ENCODE measurements at places on chromosomes 2 and 18. TPM values are rescaled to one million over a fixed set of nuclear protein-coding genes. Genes with fewer than 3 reads are reported as not detected.

Gene PKP4
- total RNA-seq = 25.7 TPM

Gene SRD5A2
- not detected for total RNA-seq

Gene NR4A2
- total RNA-seq = 1.8 TPM

Gene ZNF521
- not detected for total RNA-seq

Gene KIAA2012
- total RNA-seq = not detected

Gene TCF4
- 8.9 TPM for total RNA-seq

Gene FBLN7
- 9.8 TPM for total RNA-seq

Gene RAX
- not detected for total RNA-seq

Gene MRO
- not detected for total RNA-seq

Gene TCF23
- not detected for total RNA-seq

Gene RGPD8
- total RNA-seq = 37.5 TPM

Gene SPATS2L
- 1.7 TPM for total RNA-seq

Gene PROM2
- total RNA-seq = 0.88 TPM

GRCh38 chr2:231515603-231516002 lies 14.6 kb downstream of the NMUR1 start:
- no peak for DNase-seq

DNA sequence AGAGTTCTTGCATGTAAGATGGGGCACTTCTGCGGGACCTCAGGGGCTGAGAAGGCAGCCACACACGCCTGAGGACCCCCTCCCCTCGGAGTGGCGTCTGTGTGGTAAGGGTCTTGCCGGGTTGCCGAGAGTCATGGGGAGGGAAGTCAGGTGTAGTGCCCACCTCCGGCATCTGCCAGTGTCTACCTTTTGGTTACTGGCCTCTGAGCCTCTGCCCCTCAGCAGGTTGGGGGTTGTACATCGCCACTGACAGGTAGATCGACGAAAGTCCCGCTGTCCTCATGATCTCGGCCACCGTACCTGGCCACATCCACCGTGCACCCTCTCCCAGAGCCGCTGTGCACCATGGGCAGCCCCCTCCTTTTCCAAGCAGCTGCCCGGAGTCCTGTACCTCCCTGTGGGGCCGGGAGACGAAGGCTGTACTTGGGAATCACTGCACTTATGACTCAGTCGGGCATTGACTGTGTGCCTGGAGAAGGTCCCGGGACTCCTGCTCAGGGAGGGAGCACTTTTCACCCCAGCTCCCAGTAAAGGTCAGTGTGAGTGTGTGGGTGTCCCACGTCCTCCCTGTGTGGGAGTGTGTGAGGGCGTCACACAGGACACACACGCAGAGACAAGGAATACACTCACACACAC lies 332.4 kb upstream of the MYT1L start:
- DNase-seq = no peak

GRCh38 chr2:27972311-27972710 lies 81.8 kb downstream of the BABAM2 start:
- no peak for DNase-seq

DNA sequence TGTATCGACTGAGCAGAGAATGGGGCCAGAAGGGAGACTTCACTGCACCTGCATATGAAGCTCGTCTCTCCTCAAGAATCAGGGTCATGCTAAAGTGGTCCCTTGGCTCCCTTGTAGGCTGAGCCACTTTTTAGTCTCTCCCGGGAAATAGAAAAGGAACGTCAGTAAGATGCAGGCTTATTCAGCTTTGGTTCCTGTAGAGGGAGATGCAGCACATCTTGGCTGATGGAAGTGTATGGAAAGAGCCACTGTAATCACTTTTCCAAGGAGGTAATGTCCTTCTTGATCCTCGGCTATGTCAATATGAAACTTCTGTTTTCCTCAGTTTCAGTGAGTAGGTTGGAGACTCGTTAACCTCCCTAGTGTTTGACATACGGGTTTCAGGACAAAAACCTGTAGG lies 235.2 kb downstream of the GCA start:
- DNase-seq = no peak

GRCh38 chr18:24262087-24262486 lies 123.2 kb downstream of the CABYR start:
- DNase-seq = no peak

- no peak for DNase-seq
These were observed 528.4 kb upstream of the SPHKAP start for GRCh38 chr2:228709788-228710371.

- no peak for DNase-seq
These were observed 117.6 kb upstream of the CXCR4 start for GRCh38 chr2:136235546-136235945.

DNA sequence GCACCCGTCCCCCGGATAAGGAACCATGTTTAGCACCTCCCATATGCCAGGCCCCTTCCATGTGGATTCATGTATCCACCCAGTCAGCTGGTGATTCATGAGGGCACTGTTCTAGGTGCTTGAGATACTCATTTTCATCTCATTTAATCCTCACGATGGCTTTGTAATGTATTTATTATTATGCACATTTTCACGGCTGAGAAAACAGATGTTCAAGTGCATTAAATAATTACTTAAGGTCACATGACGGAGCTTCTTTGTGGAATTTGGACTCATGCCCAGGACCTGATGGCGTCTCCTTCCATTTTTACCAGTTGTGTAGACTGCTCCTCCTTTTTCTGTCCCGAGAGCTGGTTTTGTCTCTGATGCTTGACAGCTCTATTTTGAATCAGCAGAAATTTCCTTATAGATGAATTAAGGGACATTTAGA lies 72.2 kb upstream of the RBM44 start:
- no peak for DNase-seq

DNA sequence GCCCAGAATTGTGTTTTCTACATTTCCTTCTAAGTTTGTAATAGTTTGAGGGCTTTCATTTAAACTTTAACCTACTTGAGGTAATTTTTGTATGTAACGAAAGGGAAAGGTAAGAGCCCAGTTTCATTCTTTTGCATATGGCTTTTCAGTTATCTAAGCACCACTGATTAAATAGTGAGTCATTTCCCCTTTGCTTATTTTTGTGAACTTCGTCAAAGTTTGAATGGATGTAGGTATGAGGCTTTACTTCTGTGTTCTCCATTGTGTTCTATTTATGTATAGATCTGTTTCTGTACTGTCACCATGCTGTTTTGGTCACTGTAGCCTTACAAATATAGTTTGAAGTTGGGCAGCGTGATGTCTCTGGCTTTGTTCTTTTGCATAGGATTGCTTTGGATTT lies 944.8 kb upstream of the CNTNAP5 start:
- DNase-seq = no peak

DNA sequence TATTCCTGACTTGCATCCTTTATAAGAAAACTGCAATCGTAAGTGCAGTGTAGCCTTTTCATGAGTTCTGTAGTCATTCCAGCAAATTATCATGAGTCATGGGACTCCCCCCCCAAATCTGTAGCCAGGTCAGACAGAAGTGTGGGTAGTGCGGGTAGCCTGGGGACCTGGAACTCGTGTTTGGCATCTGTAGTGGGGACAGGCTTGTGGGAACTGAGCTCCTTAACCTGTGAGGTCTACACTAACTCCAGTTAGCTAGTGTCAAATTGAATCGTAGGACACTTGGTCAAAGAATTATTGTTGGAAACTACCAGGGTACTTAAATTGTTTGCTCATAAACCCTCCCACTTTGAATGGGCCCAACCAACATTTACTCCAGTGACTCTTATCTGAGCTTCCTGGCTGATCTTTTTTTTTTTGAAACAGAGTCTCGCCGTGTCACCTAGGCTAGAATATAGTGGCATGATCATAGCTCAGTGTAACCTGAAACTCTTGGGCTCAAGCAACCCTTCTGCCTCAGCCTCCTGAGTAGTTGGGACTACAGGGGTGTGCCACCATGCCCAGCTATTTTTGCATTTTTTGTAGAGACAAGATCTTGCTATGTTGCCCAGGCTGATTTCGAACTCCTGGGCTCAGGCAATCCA lies 12.4 kb downstream of the PFN4 start:
- no peak for DNase-seq

GRCh38 chr18:32891797-32892196 lies 119.0 kb upstream of the KLHL14 start:
- DNase-seq = no peak

GRCh38 chr2:173251225-173251624 lies 103.4 kb upstream of the CDCA7 start:
- no peak for DNase-seq

GRCh38 chr2:197805715-197806633 lies 1.6 kb downstream of the PLCL1 start:
- no peak for DNase-seq

GRCh38 chr18:56804395-56804794 lies 153.2 kb downstream of the WDR7 start:
- DNase-seq = no peak

DNA sequence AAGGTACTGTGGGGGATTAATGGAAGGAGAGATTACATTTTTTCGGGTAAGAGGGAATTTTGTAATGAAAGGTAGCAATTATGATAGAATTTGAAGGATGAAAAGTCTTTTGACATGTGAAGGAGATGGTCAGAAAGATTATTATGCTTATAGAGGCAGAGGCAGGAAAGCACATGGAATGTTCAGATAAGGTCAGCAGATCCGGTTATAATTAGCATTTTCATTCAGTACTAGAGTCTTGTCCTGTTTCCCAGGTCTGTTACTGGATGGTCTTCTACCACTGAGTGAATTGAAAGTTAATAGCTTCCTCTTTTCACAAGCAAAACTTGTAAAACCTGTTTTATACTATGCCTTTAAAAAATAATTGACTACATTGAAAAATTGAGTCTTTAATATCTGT lies 116.9 kb downstream of the PHLPP1 start:
- DNase-seq = no peak

DNA sequence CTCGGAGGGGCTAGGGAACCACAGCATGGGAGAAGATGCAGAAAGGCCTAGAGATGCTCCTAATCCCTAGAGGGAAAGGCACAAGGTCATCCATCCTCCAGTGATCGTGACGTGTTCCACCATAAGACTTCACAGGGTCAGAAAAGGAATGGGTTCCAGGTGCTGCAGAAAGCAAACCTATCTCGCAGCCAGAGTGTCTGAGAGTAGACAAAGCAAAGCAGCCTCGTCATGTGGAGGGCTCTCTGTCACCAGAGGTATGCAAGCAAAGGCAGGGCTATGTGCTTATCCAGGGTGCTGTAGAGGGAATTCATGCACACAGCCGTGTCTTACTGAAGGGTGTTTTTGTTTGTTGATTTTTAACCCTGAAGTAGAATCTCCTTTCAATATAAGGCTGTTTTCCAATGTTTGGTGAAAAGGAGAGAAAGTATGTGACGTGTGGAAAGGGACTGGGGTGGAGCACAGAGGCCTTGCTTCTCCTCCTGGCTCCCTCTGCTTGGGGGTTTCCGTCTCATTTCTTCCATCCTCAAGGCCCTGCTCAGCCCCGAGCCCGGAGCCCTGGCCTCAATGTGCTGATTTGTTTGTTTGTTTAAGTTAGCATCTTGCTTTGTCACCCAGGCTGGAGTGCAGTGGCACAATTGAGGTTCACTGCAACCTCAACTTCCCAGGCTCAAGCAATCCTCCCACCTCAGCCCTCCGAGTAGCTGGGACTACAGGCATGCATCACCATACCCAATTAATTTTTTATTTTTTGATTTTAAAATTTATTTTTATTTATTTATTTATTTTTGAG lies 3.0 kb downstream of the GPR55 start:
- DNase-seq = no peak

- no peak for DNase-seq
These were observed 13.4 kb upstream of the HOXD1 start for GRCh38 chr2:176174824-176175708.

GRCh38 chr2:238690511-238690910 lies 157.4 kb upstream of the TWIST2 start:
- no peak for DNase-seq

GRCh38 chr2:177264209-177264692 lies 276 bp downstream of the NFE2L2 start:
- DNase-seq = no peak

DNA sequence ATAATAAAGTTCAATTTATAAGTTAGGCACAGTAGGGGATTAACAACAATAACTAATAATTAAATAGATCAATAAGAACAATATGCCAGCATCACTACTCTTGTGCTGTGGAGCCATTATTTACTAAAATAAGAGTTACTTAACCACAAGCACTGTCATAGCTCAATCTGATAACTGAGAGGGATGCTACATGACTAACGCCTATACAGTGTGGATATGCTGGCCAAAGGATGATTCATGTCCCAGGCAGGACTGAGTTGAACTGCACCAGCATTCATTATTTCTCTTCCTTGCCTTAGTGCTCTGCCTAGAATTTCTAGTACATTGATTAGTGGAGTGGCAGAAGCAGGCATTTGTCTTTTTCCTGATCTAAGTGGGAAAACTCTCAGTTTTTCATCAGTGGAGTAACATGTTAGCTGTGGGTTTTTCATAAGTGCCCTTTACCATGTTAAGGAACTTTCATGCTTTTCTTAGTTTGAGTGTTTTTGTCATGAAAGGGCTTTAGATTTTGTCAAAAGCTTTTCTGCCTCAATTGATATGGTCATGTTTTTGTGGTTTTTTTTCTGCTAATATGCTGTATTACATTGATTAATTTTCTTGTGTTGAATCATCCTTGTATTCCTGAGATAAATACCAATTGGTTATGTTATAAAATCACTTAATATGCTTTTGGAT lies 21.7 kb downstream of the KIAA1328 start:
- DNase-seq = no peak

DNA sequence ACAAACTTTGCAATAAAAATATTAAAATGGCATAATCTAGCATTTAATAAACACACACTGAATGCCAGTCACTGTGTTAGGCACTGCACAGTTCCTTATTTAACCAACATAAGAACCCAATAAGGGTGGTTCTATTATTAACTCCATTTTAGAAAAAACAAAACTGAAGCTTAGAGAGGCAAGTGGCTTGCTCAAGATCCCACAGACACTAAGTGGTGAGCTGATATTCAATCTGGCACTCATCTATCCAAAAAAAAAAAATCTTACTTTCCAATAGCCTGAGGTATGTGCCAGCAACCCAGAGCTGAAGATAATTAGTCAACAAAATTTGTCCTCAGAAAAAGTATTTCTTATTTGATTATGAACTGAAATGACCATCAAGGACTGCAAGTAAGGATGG lies 799 bp downstream of the CYTIP start:
- DNase-seq = peak; percentile 28

DNA sequence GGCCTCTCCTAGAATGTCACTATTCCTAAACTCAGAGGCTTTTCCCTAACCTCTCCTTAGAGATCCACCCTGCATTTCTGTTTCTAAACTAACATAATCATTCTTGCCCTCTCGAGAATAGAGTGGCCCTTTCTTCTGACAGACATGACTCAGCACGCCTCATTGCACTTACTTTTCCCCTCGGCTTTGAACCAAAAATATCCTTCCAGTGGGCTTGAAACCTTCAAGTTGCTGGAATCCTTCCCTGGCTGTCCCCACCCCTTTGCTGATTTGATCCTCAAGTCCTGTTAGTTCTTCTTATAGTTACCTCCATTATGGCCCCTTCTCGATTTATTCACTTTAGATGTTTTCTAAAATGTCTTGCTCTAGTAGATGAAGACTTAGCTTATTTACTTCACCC lies 158.0 kb downstream of the LTBP1 start:
- DNase-seq = no peak

GRCh38 chr2:106531676-106532214 lies 44.6 kb downstream of the CD8B2 start:
- no peak for DNase-seq

- DNase-seq = no peak
These were observed 27.6 kb downstream of the INPP5D start for GRCh38 chr2:233087713-233088112.

GRCh38 chr2:45264227-45265225 lies 255.3 kb upstream of the SIX2 start:
- DNase-seq = no peak

Data from naive thymus-derived CD8-positive, alpha-beta T cell (primary cell).